GM23338 (cell line): ENCODE measurements at places on chromosomes 13 and 19. TPM values are rescaled to one million over a fixed set of nuclear protein-coding genes. Genes with fewer than 3 reads are reported as not detected.

GRCh38 chr13:35855531-35856019 lies 275.6 kb downstream of the DCLK1 start:
- H3K36me3 ChIP-seq: no peaks in the 10 kb centered on the region
- DNase-seq: peak; percentile 96
- peak overlapping the region; percentile 99 for H3K27ac ChIP-seq
- H3K27me3 ChIP-seq: no peaks in the 10 kb centered on the region
- H3K4me1 ChIP-seq: peaks cover 61% of the 10 kb centered on the region
- peak overlapping the region; percentile 42 for H3K4me3 ChIP-seq

DNA sequence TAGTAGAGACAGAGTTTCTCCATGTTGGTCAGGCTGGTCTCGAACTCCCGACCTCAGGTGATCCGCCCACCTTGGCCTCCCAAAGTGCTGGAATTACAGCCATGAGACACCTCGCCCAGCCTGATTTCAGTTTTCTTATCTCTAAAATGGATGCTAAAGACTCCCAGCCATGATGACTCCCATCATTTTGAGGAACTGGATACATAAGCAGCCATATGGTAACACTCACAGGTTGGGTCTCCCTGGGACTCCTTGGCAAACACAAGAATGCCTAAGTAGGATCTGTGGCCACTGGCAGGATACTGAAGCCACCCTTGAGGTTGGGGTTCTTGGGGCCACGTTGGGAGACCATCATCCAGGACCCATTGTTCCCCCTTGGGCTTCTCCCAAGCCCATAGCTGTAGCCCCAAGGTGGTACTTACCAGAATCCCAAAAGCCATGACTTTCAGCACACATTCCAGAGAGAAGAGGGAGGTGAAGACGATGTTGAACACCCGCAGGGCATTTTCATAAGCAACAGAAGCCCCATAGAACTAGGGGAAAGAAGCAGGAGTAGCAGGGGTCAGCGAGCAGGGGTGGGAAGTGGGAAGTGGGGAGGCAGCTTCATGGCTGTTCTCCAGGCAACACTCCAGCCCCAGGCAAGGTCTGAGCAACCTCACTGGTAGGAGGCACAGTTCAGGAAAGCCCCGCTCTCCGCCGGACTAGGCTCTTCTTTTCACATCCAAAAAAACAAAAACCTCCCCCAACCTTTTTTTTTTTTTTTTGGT lies 102.5 kb downstream of the IER2 start:
- DNase-seq: no peak
- no peaks in the 10 kb centered on the region; the same call in 1 of the 2 replicates for H3K36me3 ChIP-seq

- H3K27me3 ChIP-seq: peaks cover 3% of the 10 kb centered on the region; the same call in 1 of the 2 replicates
- no peaks in the 10 kb centered on the region for H3K4me1 ChIP-seq
- no peak overlapping the region for H3K27ac ChIP-seq
- DNase-seq: peak; percentile 18
- H3K4me3 ChIP-seq: no peak overlapping the region
Observed at GRCh38 chr19:38743394-38744297, 628 bp downstream of the CAPN12 start.

GRCh38 chr13:40017662-40018262 lies 362.3 kb downstream of the COG6 start:
- H3K36me3 ChIP-seq: no peaks in the 10 kb centered on the region
- DNase-seq: peak; percentile 34
- no peaks in the 10 kb centered on the region for H3K27me3 ChIP-seq

DNA sequence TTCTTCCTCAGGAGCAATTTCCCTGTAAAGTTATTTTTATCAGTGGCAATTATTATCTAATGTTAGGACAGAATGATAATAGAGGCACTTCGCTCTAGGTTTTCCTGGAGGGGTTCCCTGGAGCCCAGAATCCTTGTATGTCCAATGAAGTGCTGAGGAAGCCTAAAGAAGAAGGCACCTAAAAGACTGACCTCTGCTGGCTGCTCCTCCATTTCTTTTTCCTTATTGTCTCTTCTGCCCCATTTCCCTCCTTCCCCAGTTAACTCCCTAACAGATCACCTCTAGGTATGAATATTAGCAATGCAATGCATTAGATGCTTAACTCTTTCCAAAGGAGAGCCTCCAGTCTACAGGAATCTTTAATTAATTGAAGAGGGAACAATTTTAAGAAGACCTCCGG lies 985.4 kb downstream of the DIAPH3 start:
- H3K27me3 ChIP-seq: no peaks in the 10 kb centered on the region
- peak; percentile 44 for DNase-seq
- no peaks in the 10 kb centered on the region for H3K36me3 ChIP-seq
- no peak overlapping the region for H3K27ac ChIP-seq
- no peaks in the 10 kb centered on the region for H3K4me1 ChIP-seq

DNA sequence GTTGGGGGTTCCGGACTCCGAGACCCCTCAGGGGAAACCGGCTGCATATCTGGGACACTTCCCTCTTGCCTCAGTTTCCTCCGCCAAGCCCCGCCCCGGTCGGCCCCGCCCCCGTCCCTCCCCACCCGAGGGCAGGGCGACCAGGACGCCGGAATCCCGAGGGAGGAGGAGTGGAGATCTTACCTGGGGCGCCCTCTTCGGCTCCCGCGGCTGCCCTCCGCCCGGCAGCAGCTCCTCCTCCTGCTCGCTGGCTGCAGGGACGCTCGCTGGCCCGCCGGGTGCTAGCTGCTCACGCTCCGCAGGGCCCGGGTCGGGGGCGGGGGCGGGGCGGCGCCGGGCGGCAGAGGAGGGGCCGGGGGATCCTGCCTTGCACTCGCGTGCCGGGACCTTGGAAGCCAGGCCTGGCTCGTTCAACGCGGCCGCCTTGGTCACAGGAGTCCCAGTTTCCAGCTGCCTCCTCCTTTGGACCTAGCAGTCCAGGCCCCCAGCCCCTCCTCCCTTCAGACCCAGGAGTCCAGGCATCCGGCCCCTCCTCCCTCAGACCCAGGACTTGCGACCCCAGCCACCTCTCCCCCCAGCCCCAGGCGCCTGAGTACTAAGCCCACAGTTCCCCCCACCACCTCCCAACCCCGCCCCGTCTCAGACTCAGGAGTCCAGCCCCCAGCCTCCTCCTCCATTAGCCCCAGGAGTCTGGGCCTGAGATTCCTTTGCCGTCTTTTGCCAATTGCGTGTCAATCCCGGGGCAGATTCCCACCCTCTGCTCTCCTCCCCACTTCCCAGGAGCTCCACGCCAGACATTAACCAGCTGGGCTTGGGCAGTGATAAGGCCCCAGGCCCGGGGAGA lies at the start of gene NTF4:
Gene NTF4 (minus strand): TSS at position 51 of the 844 bp plus-strand sequence. CDS start 2,821 bp downstream, outside the sequence.
- DNase-seq: peak; percentile 82
- H3K4me3 ChIP-seq: peak within 1 kb of the TSS; percentile 65
- H3K36me3 ChIP-seq: no peaks in the 10 kb centered on the region
- no peak within 1 kb of the TSS for H3K27ac ChIP-seq

DNA sequence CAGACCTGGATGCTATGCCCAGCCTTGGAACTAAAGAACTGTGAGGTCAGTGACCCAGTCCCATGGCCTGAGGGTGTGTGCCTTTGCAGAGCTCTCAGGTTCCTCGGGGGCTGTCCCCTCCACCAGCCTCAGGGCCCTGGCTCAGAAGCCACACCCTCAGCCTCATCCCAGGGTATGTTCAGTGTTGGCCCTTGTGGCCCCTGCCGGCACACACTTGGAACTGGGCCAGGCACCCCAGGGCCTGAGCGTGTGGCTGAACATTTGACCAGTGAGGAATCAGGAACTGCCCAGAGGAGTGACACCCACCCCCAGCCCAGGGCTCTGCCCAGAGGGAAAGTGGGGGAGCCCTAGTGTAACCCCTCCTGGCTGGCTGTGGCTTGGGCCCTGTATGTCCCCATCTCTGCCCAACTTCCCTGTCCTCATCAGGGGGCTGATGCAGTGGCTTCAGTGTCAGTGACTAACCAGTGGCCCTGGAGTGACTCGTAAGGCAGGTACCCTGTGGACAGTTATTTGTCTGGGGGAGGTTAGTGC lies 10.0 kb downstream of the NKPD1 start:
- H3K4me1 ChIP-seq: no peaks in the 10 kb centered on the region; the same call in 1 of the 2 replicates
- H3K27me3 ChIP-seq: peaks cover 46% of the 10 kb centered on the region
- no peak overlapping the region for H3K27ac ChIP-seq
- no peak for DNase-seq

DNA sequence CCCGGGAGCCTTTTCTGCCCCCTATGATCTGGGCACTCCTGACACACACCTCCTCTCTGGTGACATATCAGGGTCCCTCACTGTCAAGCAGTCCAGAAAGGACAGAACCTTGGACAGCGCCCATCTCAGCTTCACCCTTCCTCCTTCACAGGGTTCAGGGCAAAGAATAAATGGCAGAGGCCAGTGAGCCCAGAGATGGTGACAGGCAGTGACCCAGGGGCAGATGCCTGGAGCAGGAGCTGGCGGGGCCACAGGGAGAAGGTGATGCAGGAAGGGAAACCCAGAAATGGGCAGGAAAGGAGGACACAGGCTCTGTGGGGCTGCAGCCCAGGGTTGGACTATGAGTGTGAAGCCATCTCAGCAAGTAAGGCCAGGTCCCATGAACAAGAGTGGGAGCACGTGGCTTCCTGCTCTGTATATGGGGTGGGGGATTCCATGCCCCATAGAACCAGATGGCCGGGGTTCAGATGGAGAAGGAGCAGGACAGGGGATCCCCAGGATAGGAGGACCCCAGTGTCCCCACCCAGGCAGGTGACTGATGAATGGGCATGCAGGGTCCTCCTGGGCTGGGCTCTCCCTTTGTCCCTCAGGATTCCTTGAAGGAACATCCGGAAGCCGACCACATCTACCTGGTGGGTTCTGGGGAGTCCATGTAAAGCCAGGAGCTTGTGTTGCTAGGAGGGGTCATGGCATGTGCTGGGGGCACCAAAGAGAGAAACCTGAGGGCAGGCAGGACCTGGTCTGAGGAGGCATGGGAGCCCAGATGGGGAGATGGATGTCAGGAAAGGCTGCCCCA lies 8.5 kb upstream of the CEACAM7 start:
- no peak overlapping the region for H3K27ac ChIP-seq
- H3K36me3 ChIP-seq: no peaks in the 10 kb centered on the region
- no peaks in the 10 kb centered on the region for H3K4me1 ChIP-seq
- H3K27me3 ChIP-seq: peaks cover 9% of the 10 kb centered on the region

- no peak for DNase-seq
- no peaks in the 10 kb centered on the region for H3K27me3 ChIP-seq
- no peak overlapping the region for H3K27ac ChIP-seq
- H3K4me1 ChIP-seq: peaks cover 29% of the 10 kb centered on the region
- no peaks in the 10 kb centered on the region; the same call in 1 of the 2 replicates for H3K36me3 ChIP-seq
Observed at GRCh38 chr19:8000298-8001038, 5.0 kb downstream of the ELAVL1 start.

Gene SLC25A23
- 90.5 and 96.4 TPM in 2 replicates for total RNA-seq

Gene LYPD4
- total RNA-seq: not detected in 2 replicates

Gene ZNF850
- 41.1 and 43.9 TPM in 2 replicates for total RNA-seq

Gene ARRDC5
- total RNA-seq: not detected in 2 replicates

Gene RGL3
- 46.8 and 49.4 TPM in 2 replicates for total RNA-seq

Gene SMG9
- total RNA-seq: 6.3 and 13.2 TPM in 2 replicates

Gene ADGRE2
- total RNA-seq: 2.4 and 2.9 TPM in 2 replicates

Gene KIR3DL1
- total RNA-seq: not detected in 2 replicates

Gene SYT3
- 16.4 and 25.5 TPM in 2 replicates for total RNA-seq
